ENCODE measurements at places on chromosomes 2 and 18.

- DNase-seq: no peak
These were observed 47.2 kb downstream of the USP34 start for GRCh38 chr2:61423714-61424113.

GRCh38 chr2:160741815-160742214 is 248.2 kb upstream of the RBMS1 start:
- DNase-seq: no peak

- no peak for DNase-seq
These were observed 138.5 kb upstream of the DLX2 start for GRCh38 chr2:172241222-172241621.

GRCh38 chr2:102117472-102117858 is 25.1 kb upstream of the IL1R1 start:
- no peak for DNase-seq

- DNase-seq: no peak
These were observed 62.8 kb downstream of the DCC start for GRCh38 chr18:52402814-52403213.

GRCh38 chr2:174697255-174697654 is 67.0 kb downstream of the CHRNA1 start:
- no peak for DNase-seq

GRCh38 chr2:147482916-147483669 is 361.7 kb upstream of the ACVR2A start:
- no peak for DNase-seq

GRCh38 chr18:3998698-3999333 is 456.3 kb downstream of the DLGAP1 start:
- DNase-seq: no peak

DNA sequence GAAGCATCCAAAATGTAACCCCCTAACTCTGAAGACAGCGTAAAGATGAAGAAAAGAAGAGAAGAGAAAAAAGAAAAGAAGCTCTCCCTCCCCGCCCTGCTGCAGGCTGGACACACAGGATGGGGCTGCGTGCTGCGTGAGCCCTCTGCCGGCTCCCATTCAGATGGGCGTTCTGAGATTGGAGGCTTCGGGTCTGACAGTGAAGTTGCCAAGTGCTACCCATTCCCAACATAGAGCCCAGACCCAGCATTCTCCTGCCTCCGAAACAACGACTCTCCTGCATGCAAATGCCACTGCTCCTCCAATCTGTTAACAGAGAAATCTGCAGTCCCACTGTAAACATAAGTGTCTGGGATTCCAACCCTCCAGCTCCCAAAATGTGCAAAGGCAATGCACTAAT is 234.9 kb downstream of the BCL11A start:
- DNase-seq: no peak

GRCh38 chr2:96924775-96925747 is 55.2 kb upstream of the SEMA4C start:
- no peak for DNase-seq

- no peak for DNase-seq
These were observed 18.7 kb upstream of the NEMP2 start for GRCh38 chr2:190553254-190553653.

GRCh38 chr18:35739778-35740177 is 158.2 kb downstream of the GALNT1 start:
- DNase-seq: no peak

GRCh38 chr2:20273042-20273441 is 48.1 kb upstream of the SDC1 start:
- no peak for DNase-seq

DNA sequence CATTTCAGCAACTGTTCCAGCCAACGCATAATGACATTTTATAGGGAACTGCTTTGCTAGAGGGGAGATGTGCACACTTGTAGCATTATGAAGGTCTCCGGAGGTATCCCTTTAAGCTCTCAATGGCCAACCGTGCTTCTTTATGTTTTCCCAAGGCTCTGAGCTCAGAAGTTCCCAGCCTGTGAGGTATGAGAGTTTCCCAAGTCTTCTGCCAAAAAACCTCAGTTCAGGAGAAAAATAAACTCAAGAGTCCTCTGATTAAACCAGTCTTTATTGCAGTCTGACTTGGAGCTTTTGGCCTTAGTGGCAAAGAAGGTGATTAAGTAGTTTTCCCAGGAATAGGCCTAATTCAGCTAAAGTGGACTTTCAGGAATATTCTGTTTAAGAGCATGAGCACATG is 35.4 kb upstream of the ZNF532 start:
- no peak for DNase-seq
